ENCODE measurements at places on chromosomes 2 and 18.

- no peak for DNase-seq
Observed at GRCh38 chr2:11785611-11785940, 39.1 kb downstream of the LPIN1 start.

DNA sequence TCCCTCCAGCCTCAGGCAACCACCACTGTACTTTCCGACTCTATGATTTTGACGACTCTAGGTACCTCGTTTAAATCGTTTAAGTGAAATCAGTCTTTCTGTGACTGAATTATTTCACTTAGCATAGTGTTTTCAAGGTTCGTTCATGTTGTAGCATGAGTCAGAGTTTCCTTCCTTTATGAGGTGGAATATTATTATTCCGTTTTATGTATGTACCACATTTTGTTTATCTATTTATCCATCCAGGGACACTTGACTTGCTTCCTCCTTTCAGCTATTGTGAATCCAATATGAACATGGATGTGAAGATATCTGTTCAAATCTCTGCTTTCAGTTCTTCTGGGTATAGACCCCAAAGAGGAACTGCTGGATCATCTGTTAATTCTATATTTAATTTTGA, 19.1 kb downstream of the IL1R2 start:
- DNase-seq, result no peak

GRCh38 chr2:61241266-61241665, 79.3 kb downstream of the C2orf74 start:
- no peak for DNase-seq

GRCh38 chr2:69509011-69509749, 71.9 kb upstream of the NFU1 start:
- peak; percentile 19 for DNase-seq

DNA sequence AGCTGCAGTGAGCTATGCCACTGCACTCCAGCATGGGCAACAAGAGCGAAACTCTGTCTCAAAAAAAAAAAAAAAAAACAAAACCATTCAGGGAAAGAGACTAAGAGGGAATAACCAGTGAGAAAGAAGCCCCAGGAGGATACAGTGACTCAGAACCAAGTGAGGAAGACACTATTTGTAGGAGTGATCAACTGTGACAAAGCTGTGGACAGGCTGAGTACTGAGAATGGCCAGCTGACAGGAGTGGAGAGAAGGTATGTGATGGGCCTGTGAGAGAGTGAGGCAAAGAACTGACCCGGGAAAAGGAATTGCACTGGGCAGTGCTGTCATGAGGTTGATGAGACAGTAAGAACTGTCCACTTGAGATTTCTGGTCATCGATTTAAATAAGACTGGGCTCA, 6.7 kb upstream of the LCT start:
- DNase-seq, result no peak

- no peak for DNase-seq
Observed at GRCh38 chr2:104678181-104678580, 175.7 kb upstream of the POU3F3 start.
